ENCODE measurements at places on chromosomes 3 and 15.
A peak's percentile ranks its signal among the peaks of the same experiment; 100 is the strongest.

DNA sequence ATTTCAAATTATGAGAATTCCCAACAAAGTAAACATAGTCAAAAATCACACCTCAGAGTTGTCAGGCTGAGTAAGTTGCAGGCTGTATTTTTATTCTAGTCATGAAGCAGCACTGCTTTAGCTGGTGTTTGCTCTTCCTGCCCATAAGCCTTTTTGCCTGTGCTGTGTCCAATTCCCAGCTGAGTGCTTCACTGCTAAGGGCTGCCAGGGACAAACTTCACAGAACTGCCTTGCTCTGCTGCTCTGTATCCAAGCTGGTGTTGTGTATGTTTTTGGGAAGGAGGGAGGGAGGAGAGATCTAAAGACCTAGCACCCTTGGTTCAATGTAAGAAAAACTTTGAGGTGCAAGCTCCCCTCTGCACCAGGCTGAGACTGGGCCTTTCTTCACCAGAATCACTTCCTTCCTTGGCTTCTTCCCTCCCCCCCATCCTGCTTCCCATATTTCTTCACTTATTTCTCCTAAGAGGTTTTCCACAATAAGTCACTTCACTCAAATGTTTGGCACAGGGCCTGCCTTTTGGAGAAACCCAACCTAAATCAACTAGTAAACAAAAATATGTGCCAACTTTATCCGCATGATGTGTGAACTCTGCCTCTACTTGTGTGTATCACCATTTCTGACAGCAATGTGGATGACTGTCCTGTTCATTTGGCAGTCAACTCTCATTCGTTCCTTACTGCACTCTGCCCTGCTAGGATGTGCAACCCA lies 156.1 kb downstream of the TBL1XR1 start:
- DNase-seq = no peak

GRCh38 chr3:57911593-57911992 lies 96.6 kb upstream of the FLNB start:
- no peak for DNase-seq

GRCh38 chr3:195151866-195152541 lies 119.0 kb downstream of the XXYLT1 start:
- no peak for DNase-seq

DNA sequence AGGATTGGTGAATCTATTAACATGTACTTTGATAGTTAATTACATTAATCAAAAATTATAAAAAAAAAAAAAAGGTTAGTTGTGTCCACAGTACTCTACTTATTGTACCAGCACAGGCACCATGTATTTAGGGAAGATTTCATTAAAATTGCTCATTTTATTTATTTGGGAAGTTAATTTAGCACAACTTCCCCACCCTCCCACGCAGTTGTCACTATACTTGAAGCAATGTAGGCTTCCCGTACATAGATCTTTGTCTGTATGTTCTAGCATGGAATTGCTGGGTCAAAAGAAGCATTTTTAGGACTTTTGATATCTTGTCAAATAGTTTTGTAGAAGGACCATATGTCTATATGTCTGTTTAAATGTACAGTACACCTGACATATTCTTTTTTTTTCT lies 4.4 kb downstream of the GPR27 start:
- DNase-seq = no peak

- no peak for DNase-seq
Measured at GRCh38 chr3:39936848-39937247, 127.4 kb downstream of the MYRIP start.

DNA sequence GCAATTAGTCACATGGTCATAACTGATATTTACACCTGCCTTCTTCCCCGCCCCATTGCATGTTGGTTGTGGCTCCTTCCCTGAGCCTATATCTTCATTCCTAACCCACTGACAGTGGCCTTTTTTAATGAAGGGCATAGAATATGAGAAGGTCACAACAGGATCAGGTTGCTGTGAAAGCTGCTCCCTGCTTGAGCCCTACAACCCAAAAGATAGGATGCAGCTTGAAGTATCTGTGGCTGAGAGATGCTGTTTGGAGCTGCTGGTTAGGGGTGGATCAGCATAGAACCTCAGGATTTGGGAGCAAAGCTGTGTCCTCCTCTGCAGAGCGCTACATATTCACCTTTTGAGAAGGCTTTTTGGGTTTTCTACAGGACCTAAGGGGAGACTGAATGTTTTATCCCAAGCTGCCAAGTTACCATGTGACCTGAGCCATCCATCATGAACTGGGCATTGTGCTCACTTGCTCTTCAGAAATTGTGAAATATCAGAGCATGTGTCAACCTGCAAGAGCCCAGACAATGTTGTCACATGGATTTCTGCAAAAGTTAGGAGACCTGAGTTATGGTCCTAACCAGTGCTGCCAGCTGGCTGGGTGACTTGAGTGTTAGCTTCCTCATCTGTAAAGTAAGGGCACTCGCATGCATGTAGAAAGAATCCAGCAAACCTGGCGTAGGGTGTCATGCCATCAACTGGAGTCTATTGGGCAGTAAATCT lies 49.8 kb upstream of the ARL8B start:
- DNase-seq = no peak

DNA sequence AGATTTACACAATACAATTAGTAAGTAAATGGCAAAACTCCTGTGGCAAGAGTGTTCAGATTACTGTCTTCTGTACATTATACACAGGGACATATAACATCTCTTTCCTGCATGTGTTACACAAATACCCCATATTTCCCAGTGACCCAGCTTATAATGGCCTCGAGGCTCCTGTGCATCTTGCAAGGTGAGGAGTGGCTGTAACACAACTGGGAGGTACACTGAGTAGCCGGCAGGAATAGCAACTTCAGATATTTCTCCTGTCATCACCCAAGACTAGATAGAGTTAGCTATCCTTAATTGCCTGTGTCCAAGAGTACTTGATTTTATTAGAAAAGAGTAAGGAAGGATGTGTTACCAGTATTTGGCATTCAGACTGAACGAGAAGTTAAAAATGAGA lies 5.6 kb downstream of the GMPS start:
- DNase-seq = no peak

- DNase-seq = no peak
Measured at GRCh38 chr3:110341047-110341446, 730.6 kb upstream of the NECTIN3 start.

DNA sequence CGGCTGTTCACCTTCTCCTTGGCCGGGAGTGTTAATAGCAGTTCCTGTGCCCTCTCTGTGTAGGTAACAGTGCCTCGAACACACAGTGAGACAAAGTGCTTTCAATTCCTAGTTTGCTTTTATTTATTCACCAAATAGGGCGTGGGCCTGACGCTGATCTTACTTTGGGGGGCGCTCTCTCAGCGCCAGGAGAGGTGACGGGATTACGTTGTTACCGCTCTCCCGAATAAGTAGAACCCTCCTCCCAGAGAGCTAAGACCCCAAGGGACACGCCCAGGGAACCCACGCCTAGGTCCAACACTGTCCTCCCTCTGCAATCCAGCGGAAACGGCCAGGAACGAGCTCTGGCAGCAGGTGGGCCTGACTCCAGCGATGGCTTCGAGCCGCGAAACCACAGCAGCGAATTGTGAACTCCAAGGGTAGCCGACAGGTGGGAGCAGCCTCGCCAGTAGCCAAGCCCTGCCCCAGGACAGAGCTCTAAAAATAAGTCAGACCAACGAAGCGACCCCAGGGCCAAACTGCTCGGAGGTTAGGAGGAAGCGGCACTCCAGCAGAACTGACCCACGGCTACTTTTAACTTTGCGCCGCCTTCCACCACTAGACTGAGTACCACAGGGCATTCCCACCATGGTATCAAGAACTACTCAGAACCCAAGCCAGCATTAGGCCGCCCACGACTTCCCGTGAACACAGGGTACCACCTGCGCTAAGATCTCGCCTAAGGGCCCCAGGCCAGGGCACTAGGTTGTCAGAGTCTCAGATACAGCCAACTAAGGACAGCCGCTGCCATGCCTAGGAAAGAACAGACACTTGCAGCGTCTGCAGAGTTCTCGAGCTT lies 1.6 kb upstream of the SIN3A start:
- peak; percentile 37 for DNase-seq

- no peak for DNase-seq
Measured at GRCh38 chr3:46960081-46960701, 16.4 kb downstream of the CCDC12 start.

DNA sequence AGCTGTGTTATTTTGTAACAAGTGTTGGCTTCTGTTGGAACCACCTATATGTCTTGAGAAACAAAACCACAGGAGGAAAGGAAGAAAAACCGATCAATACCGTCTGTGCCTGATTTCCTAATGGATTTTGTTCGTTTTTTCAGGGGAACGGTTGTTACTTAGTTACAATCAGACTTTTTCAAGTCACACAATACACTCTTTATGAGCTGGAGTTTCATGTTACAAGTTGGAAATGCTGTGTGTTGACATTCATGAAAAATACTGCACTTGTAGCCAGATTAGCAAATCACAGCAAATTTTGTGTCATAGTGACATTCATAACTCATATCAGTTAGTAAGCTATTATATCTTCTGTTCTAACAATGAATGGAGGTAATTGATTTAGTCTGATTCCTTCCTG lies 78.9 kb downstream of the SLTM start:
- no peak for DNase-seq

DNA sequence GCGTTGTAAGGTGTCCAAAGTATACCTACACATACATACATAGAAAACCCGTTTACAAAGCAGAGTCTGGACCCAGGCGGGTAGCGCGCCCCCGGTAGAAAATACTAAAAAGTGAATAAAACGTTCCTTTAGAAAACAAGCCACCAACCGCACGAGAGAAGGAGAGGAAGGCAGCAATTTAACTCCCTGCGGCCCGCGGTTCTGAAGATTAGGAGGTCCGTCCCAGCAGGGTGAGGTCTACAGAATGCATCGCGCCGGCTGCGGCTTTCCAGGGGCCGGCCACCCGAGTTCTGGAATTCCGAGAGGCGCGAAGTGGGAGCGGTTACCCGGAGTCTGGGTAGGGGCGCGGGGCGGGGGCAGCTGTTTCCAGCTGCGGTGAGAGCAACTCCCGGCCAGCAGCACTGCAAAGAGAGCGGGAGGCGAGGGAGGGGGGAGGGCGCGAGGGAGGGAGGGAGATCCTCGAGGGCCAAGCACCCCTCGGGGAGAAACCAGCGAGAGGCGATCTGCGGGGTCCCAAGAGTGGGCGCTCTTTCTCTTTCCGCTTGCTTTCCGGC lies 318.6 kb downstream of the FGF12 start:
- DNase-seq = no peak

- DNase-seq = no peak
Measured at GRCh38 chr3:71125738-71126137, 457.8 kb downstream of the FOXP1 start.

- DNase-seq = no peak
Measured at GRCh38 chr3:194382196-194382891, 12.8 kb upstream of the LRRC15 start.

- peak; percentile 35 for DNase-seq
Measured at GRCh38 chr15:68617001-68617400, 38.2 kb downstream of the CORO2B start.

DNA sequence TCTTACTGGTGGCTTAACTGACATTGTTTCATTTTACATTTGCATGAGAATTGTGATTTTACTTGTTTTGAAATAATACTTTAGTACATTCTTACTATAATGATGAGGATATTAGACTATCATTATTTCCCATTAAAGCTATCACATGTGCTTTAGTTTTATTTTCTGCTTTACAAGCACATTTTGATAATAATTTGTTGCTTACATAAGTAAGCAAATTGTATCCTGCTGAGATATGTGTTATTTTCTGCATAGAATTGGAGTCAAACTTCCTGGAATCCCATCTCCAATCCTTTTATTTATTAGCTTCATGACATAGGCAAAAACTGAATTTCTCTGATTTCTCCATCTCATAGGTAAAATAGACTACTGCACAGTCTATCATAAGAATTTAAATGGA lies 847.4 kb downstream of the DIPK2A start:
- DNase-seq = no peak

DNA sequence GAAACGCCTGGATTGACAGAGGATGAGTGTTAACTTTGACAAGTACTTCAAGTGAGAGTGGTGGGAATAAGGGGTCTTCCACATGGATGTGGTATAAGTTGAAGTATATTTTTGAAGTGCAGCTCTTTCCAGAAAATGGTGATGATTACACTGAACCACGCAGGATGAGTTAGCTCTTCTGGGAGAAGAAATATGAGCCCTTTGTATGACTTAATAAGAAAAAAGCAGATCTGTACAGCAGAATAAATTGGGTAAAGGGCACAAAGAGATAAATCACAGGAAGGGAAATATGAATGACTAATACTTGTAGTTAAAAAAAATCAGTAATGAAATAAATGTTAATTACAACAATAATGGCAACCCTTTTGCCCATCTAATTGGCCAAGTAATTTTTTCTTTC lies 1.3 kb downstream of the CCR3 start:
- DNase-seq = no peak

DNA sequence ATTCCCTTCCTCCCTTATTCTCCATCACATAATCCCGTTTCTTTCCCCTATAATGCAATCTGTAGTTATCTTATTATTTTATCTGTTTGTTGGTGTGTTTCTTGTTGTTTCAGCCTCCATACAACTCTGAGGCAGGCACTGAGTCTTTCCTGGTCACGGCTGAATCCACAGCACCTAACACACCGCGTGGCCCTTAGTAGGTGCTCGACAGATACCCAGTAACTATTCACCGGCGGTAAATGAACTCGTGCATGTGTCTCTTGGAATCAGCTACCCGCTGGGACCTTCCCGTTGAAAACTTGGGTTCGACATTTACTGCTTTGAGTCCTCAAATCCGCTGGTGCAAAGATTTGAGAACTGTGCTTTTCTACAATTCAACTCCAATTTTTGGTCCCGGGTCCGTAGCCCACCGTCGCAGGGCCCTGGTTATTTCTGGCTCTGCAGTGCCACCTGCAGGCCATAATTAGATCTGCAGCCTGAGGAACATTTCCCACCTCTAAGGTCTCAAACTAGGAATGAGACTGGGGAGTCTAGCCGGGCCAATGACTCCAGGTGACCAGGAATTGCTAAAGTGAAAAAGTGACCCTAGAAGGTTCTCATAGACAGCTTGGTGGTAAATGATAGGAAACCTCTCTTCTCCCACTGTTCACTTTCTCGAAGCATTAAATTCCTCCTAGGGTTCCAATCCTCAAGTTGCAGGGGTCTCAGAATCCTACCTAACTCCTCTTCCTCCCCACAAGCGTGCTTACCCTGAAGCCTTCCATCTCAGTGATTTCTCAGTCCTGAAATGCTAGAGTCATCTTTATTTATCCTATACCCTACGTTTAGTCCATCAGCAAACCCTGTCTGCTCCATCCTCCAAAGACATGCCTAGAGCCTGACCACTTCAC lies 40.0 kb upstream of the TRH start:
- DNase-seq = no peak

DNA sequence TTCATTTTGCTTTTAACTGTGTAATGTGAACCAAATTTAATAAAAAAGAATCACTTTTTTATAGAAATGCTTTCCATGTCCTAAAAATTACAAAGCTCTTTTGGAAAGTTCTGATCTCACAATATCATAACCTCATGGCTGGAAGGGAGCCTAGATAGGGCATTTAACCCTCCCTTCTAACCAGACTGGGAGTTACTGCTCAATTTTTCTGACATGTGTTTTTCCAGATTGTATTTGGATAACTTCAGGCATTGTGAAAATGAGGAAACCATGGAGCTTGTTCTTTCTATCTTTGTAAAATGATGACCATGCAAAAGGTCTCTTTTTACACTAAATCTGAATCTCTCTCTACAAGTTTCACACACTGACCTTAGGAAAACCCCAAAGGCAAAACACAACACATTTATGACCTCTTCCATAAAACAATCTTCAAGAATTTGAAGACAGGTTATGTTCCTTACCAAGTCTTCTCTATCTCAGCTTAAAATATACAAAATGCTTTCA lies 508.8 kb downstream of the DIPK2A start:
- no peak for DNase-seq
